ENCODE measurements at places on chromosomes 5 and 9.

GRCh38 chr5:135208903-135209721 lies 175.1 kb upstream of the PITX1 start:
- DNase-seq, result no peak
- no peaks in the 10 kb centered on the region for H3K4me1 ChIP-seq
- no peaks in the 10 kb centered on the region for H3K27me3 ChIP-seq
- H3K27ac ChIP-seq, result no peak overlapping the region

GRCh38 chr9:128043467-128043868 lies 23.7 kb downstream of the NAIF1 start:
- peak; percentile 25 for DNase-seq
- no peaks in the 10 kb centered on the region for H3K36me3 ChIP-seq
- H3K27ac ChIP-seq, result no peak overlapping the region
- no peak overlapping the region for H3K4me3 ChIP-seq
- H3K4me1 ChIP-seq, result peaks cover 10% of the 10 kb centered on the region

- peak; percentile 65 for DNase-seq
- no peaks in the 10 kb centered on the region for H3K36me3 ChIP-seq
- H3K27ac ChIP-seq, result no peak overlapping the region
- no peaks in the 10 kb centered on the region for H3K27me3 ChIP-seq
These were observed 73.4 kb upstream of the PPARGC1B start for GRCh38 chr5:149656576-149657182.

DNA sequence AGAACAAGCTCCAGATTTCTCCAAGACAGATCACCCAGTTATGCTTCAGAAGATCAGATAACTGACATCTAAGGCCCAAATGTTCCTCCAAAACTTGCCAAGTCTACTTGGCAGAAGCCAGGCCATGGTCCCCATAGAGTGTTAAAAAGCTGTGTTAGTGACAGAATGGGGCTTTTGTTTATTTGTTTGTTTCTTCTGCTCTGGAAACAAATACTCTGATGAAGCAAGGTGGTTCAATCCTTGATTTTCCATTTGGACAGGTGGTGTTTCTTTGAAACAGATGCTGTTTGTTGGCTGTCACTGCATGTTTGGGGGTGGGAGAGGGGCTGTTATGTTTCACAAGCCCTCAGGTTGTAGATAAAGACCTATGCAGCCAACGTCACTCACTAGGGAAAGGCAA lies 264.0 kb downstream of the FAM114A2 start:
- H3K27me3 ChIP-seq, result no peaks in the 10 kb centered on the region
- DNase-seq, result no peak
- peaks cover 24% of the 10 kb centered on the region for H3K4me1 ChIP-seq
- H3K27ac ChIP-seq, result no peak overlapping the region
- no peaks in the 10 kb centered on the region for H3K36me3 ChIP-seq

DNA sequence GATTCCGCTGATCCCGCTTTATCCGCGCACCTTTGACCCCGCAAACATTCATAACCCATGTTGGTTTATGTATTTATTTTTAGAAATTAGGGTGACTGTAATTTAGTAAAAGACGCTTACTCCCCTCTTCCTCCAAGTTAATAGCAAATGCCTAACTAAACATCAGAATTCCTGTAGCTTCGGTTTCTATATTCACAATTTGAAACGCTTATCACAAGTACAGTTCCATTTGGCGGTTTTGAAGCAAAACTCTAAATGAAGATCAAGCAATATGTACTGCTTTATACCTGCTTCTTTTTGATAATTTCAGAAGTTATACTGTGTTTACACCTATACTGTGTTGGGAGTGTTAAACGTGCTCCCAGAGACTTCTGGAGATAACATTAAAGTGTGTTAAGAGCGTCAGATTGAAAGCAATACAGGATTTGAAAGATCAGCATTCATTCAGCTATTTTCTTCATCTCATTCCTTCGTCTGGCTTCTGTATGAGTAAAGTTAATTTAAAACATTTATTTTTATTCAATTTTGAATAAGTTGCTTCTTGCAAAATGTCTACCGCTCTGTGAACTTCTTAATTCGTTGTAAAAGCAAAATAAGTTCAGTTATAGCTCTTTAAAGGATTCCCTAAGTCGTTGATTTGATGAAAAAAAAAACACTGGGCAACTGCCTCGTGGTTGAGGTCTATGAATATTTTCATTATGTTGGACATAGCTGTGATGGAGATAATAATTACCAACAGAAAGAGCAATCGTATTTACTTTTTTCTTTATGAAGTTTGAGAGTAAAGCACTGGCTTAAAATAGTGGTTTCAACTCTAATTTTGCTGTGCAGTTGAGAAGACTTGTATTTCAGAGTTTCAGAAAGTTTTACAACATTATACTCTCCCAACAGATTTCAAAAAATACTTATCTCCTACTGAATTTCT lies 2.5 kb downstream of the PRDM6 start:
- no peak overlapping the region for H3K27ac ChIP-seq
- H3K27me3 ChIP-seq, result peaks cover 100% of the 10 kb centered on the region
- peaks cover 39% of the 10 kb centered on the region for H3K4me1 ChIP-seq
- H3K36me3 ChIP-seq, result no peaks in the 10 kb centered on the region
- no peak for DNase-seq
- H3K4me3 ChIP-seq, result no peak overlapping the region
